ENCODE measurements at places on chromosomes 6 and 20.

GRCh38 chr20:58233881-58234528, 5.6 kb upstream of the ANKRD60 start:
- peak; percentile 45 for DNase-seq

DNA sequence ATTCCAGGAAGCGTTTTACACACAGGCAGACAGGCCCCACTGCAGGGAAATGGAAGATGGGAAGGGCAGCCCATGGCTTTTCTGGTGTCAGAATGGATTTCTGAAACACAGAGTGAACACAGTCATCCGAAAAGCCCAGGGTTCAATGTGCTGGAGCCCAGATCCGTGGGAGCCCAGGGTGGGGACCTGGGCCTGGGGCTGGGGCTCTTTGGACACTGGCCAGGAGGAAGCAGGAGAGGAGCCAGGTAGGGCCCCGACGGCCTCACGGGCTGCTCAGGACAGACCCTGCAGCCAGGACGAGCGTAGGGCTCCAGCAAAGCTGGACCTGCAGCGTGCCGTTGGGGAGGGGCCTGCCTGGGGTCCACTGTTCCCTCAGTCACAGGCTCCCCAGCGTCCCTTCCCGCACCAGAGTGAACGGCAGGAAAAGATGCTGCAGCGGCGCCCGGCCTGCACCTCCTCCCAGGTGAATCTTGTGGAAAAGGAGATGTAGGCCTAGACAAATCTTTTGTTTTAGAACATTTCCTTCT, 24.3 kb upstream of the LSM14B start:
- no peak for DNase-seq

DNA sequence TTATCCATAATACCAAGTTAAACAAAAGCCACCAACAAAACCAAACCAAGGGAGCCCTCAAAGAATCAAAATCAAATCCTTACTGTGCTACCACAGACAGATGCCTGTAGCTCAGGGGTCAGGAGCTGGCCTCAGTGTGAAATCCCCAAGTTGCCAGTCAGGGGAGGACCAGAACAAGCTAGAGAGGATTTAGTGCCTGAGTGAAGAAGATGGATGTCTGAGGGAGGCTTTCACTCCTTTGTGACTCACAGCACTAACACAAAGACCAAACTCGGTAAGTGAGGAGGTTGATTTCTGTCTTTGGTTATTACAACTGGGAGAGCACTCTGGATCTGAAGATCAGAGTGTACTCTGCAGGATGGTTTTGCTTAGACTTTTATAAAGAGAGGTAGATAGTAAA, 189.9 kb upstream of the ZNF184 start:
- no peak for DNase-seq

GRCh38 chr6:49462599-49462926, 490 bp downstream of the MMUT start:
- no peak for DNase-seq

Measured in activated CD4-positive, alpha-beta T cell treated with anti-CD3 and anti-CD28 coated beads, Interleukin-2, amount 50 U/mL, for 16 hours (primary cell).